Myocyte (in vitro differentiated cells): ENCODE measurements at places on chromosomes 7 and 10. TPM values are rescaled to one million over a fixed set of nuclear protein-coding genes. Genes with fewer than 3 reads are reported as not detected.

The GIMAP5 gene
- not detected in 2 replicates for total RNA-seq

The LRRD1 gene
- 0.26 and 0.29 TPM in 2 replicates for total RNA-seq

The PDCD4 gene
- 36.2 and 37.0 TPM in 2 replicates for total RNA-seq

The SUN3 gene
- total RNA-seq = 0.32 TPM in 1 of 2 replicates, not detected in the other

The MYH16 gene
- total RNA-seq = not detected in 2 replicates

The ANKRD2 gene
- total RNA-seq = 61.9 and 115 TPM in 2 replicates

The TMEM130 gene
- 0.05 TPM in 1 of 2 replicates, not detected in the other for total RNA-seq
